HTR-8/SVneo (cell line): ENCODE measurements at places on chromosomes 7 and 10.

DNA sequence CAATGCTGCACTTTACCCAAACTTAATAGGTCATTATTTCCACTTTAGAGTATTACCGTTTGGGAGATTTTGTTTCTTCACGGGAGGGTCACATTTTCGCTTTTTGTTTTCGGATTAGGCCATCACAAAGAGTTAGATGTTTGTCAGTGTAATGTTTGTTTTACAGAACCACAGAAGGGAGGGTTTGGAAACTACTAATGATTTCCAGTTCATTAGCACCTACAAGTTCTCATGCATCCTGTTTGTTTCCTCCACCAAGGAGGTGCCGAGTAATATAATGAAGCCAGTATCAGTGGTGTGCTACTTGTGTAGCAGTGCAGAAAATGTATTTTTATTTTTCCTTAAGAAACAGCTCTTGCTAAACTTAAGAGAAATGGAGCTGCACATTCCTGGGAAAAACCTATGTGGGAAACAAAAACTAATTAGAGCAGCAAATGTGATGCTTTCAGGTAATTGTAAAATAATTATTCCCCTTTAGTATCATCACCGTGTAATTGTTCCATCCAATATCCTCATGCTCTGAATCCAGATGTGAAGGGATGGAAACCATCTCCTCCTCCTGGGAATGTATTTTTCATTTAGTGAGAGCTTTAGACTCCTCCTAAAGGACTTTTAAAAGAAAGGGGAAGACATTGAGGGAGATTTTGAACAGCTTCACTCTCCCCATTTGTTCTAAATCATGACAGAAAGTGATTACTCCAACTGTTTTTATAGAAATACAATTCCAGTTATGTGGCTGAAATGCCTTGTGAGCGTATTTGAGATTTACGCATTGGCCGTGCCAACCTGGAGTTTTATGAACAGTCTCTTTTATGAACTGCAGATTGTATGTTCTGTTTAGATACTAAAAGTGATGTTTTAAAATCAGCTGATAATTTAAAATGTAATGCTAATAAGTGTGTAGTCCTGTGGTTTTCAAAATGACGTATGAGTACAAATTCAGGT lies 5.6 kb downstream of the CELF2 start:
- DNase-seq = no peak

DNA sequence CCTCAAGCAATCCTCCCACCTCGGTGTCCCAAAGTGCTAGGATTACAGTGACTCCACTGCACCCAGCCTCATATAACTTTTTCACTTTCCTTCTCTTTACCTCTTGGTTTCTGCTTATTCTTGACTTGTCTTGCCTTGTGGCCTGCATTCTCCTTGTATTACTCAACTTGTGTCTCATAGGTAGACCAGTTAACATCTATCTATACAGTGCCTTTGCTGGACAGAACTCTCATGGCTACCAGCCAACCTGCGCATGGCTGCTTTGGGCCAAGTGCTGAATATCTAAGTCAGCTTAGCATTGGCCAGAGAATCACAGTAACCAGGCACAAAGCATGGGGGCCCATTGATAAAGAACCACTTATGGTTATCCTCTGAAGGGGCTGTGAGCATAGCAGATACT lies 42.6 kb upstream of the ZNRF2 start:
- DNase-seq = no peak

- DNase-seq = no peak
Observed at GRCh38 chr10:71779641-71780040, 6.3 kb upstream of the VSIR start.

GRCh38 chr10:58275261-58275660 lies 6.3 kb downstream of the CISD1 start:
- DNase-seq = no peak

- no peak for DNase-seq
Observed at GRCh38 chr10:77673515-77674140, 36.0 kb upstream of the KCNMA1 start.

DNA sequence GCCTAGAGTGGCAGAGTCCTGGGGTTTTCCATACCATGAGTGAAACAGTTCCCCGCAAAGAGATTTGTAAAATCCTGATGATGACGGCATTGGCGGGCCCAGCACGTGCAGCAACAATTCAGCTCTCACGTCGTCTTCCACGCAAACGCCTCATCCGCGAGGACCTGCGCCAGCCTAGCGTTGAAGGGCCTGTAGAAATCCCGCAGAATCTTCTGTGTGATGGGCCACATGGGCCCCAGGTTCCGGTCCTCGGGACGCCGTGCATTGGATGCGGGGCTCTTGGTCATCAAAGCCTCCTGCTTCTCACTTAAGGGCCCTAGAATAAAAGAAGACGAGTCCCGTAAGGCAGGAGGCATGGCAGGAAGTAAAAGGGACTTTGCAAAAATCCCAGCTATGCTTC lies 83.4 kb downstream of the CHST15 start:
- DNase-seq = no peak

DNA sequence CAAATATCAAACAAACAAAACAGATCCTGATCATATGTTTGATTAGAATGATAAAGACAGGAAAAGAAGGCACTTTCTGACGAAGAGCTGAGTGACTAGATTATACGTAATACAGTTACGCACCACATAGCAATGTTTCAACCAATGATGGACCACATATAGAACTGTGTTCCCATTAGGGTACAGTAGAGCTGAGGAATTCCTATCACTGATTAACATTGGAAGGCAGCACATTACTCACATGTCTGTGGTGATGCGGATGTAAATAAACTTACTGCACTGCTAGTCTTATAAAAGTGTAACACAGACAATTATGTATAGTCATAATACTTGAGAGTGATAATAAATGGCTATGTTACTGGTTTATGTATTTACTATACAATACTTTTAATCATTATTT lies 98.3 kb downstream of the PTN start:
- no peak for DNase-seq

DNA sequence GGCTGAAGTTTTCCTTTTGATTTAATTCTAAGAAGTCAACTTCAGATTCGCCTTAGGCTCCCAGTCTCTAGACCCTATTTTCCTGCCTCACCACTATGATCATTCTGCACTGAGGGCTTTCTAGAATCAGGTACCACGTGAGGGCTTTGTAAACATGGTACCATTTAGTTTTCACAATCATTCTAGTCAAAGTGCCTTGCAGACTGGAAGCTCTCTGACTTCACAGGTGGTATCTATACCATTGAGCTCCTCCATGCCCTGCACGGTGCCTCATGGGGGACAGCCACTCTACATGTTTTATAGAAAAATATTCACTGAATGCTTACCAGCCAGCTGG lies 106.5 kb downstream of the ABLIM1 start:
- no peak for DNase-seq
